ENCODE measurements at places on chromosomes 2 and 18. TPM values are rescaled to one million over a fixed set of nuclear protein-coding genes. Genes with fewer than 3 reads are reported as not detected.

The C2orf80 gene
- not detected for polyA plus RNA-seq

The STPG4 gene
- not detected for polyA plus RNA-seq

The DSG4 gene
- not detected for polyA plus RNA-seq

The STK39 gene
- 21.8 TPM for polyA plus RNA-seq

The HADHB gene
- 99.0 TPM for polyA plus RNA-seq

The SCYGR4 gene
- polyA plus RNA-seq: not detected

The IL36RN gene
- polyA plus RNA-seq: not detected

The PRKAG3 gene
- 7.4 TPM for polyA plus RNA-seq

The GNLY gene
- polyA plus RNA-seq: 0.42 TPM

The VWC2L gene
- polyA plus RNA-seq: not detected

The SPDYA gene
- polyA plus RNA-seq: 1.5 TPM

The AQP12B gene
- polyA plus RNA-seq: 0.64 TPM

The SERPINB11 gene
- polyA plus RNA-seq: not detected

The RAX gene
- polyA plus RNA-seq: not detected

The TCF4 gene
- polyA plus RNA-seq: 136 TPM

The GPR75 gene
- not detected for polyA plus RNA-seq

The KCNG3 gene
- polyA plus RNA-seq: not detected

The CABLES1 gene
- 8.1 TPM for polyA plus RNA-seq

The IWS1 gene
- polyA plus RNA-seq: 46.7 TPM

The RIT2 gene
- not detected for polyA plus RNA-seq

The GPBAR1 gene
- polyA plus RNA-seq: not detected
